ENCODE measurements at places on chromosomes 16 and 17.

GRCh38 chr16:64952177-64952576, 169.7 kb downstream of the CDH11 start:
- no peak for DNase-seq

DNA sequence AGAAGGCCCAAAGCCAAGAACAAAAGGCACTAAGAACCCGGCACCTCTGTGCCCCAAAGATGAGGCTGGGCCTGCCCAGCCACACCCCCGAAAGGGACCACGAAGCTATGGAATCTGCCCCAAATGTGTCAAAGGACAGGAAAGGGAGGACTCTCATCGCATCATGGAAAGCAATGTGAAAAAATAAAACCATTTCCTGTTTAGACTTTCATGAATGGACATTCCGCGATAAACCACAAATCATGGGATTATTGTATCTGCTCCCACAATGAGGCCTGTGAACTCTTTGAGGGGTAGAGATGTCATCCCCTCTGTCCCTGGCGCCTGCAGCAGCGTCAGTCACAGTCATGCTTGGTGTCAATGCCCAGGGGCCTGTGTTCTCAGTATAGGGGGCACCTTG, 135.0 kb downstream of the COPRS start:
- DNase-seq, result no peak

DNA sequence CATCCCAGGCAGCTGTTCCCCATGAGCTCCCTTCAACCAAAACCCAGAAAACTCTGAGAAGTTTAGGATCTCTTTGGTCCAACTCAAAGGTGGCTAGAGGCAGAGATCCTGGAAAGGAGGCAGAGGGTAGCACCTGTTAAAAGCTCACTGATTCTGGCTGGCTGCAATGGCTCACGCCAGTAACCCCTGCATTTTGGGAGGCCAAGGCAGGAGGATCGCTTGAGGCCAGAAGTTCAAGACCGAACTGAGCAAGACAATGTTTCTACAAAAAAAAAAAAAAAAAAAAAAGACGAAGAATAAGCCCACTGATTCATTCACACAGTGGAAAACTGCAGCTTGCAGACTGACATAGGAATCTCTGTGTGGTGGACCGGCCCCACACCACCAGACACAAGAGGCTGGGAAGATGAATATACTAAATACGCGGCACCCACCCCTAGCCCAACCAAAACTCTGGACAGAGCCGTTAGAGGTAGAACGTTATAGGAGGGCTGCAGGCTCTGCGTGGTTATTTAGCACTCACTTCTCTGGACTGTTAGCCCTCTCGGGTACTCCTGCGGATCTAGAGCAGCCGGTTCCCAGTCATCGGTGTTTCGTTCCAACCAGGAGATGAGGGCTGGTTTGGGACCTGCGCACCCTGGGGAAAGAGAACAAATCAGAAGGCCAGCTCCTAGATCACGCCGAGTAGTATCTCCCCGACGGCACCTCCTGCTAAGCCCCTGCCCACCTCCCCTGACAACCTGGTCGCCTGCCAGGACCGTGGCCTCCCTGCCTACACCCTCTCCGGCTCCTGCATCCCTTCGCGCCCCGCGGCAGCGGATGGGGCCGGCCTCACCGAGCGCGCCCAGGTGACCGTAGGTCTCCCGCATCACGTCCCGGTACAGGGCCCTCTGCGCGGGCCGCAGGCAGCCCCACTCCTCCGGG, 925 bp downstream of the ZNF689 start:
- no peak for DNase-seq

DNA sequence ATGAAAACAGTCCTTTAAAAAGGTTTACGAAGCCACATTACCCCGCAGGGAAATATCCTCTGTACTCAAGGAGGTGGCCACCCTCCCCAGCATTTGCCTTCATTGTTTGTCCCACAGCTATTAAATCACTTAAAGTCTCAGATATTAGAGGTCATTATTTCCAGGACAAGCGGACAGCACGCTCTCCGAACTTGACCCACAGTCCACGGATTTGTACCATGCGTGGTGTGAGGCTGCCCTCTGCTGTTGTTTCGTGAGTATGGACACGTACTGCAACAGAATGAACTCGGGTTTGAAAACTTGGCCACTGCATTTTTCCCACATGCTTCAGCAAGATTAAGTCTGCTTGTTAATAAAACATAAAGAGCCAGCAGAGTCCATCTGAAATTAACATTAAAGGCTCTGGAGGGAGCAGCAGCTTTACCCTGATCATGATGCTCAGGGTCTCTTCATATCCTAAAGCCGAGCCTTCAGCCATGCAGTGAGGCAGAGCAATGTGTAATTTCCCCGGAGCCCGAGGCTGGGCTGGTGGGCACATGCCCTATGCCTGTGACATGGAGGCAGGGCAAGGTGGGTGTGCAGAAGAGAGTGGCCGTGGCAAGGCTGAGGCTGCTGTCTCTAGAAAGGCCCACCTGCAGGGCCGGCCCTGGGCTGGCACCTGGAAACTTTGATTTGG, 19.7 kb downstream of the MEAK7 start:
- DNase-seq, result no peak

DNA sequence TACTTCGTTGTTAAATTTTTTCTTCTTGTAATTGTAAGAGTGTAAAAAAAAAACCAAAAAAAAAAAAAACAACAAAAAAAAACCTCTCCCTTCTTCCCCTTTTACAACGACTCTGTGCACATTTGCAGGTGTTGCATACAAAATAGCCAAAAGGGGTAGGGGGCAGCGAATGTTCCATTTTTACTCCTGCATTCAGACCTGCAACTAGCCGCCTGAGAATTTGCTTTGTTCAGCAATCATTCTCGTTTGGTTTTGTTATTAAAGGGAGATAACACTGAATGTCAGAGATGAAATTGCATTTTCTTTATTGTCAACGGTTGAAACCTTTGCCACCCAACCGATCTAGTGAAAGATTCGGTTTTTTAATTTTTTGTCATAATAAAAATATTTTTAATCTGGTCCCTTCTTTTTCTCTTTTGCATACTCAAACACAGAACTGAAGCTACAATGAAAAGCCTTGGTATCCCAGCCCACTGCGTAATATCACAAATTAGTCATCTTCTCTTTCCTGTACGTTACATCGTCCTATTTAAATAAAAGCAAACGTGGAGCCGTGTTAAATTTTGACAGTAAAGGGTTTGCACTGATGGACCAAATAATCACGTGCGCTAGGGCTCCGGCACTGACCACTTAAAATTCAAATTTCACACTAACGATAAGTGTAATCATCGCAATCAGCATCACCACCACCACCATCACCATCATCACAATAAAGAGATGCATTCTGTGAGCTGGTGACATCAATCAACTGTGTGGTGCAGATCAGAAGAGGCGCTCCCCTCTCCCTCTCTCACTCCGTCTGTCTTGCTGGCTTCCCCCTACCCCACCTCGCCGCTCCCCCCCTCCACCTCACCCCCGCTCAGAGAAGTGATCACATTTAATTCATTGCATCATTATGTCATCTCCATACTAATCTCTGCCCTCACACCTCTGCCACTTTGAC, 406.2 kb upstream of the PSMD7 start:
- no peak for DNase-seq

GRCh38 chr17:49316889-49317675, 45.0 kb downstream of the ZNF652 start:
- no peak for DNase-seq

DNA sequence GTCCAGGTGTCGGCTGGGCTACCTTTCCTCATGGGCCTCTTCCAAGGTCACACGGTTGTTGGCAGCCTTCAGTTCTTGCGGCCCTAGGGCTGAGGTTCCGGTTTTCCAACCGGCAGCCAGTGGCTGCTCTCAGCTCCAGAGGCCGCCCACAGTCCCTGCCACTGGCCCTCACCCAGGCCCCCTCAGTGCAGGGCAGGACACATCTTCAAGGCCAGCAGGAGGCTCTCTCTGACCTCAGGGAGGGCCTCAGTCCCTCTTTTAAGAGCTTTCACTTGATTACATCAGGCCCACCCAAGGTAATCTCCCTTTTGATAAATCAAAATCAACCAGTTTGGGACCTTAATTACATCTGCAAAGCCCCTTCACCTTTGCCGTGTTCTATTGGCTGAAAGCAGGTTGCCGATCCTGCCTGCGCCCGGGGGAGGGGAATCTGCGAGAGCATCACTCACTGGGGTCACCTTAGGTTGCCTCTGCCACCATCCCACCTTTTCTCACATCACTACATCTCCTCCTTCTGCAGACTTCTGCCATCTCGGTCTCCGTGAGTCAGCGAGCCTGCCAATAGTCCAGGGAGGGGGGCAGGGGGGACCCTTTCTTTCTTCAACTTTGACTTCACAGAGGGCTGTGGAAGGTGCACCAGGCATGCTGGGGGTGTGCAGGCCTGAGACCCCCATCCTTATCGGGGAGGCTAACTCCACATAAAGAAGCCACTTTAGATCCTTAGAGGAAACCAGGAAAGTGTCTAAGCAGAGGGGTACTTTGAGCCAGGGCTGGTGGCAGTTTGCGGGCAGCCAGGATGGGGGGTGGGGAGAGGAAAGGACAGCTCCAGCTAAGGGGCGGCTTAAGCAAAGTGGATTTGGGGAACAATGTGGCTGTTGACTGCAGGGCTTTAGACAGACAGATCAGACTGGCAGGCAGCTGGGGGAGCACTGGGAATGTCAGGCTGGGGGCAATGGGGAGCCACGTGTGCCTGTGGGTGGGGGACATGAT, 28.8 kb upstream of the NXPH3 start:
- no peak for DNase-seq

DNA sequence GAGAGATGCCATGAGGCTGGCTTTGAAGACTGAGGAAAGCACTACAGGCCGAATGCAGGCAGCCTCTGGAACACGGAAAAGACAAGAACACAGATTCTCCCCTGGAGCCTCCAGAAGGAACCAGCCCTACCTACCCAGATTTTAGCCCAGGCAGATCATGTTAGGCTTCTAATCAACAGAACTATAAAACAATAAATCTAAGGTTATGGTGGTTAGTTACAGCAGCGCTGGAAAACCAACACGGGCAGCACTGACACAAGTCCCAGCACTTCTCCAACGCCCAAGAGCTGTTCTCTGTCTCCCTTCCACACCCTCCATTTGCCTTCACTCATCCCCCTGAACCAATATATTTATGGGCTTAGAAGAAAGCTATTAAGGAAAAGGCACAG, 7.5 kb downstream of the ANKRD11 start:
- DNase-seq, result no peak

DNA sequence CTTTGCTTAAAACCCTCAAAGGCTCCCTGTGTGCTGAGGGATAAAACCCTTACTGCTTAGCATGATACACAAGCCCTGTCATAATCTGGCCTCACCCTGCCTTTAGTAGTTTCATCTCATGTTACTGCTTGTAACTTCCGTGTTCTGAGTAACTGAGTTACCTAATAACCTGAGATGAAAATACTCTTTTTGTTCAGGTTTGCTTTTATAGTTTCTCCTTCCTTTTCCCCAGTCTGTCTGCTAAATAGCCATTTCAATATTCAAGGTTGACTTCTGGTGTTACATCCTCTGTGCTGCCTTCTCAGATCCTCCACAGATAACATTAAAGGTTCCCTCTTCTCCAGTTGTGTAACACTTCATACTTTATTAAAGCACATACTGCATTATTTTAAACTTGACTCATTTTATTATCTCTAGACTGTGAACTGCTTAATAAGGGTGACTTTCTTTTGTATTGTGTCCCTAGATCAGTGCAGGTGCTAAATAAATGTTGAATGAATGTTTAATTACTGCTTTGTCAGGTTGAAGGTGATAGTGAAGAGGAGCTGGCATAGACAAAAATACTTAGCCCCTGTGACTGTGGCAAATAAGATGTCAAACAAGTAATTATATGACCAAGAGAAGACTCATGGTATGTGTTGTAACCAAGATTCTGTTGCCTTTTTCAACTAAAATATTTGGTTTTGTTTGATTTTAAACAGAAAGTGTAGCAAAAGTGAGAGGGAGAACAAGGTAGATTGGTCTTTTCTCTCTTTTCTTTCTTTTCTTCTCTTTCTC, 47.8 kb downstream of the NFAT5 start:
- no peak for DNase-seq

GRCh38 chr16:60741810-60742209, 1294.4 kb downstream of the CDH8 start:
- no peak for DNase-seq

GRCh38 chr17:13540546-13540945, 61.2 kb downstream of the HS3ST3A1 start:
- no peak for DNase-seq

DNA sequence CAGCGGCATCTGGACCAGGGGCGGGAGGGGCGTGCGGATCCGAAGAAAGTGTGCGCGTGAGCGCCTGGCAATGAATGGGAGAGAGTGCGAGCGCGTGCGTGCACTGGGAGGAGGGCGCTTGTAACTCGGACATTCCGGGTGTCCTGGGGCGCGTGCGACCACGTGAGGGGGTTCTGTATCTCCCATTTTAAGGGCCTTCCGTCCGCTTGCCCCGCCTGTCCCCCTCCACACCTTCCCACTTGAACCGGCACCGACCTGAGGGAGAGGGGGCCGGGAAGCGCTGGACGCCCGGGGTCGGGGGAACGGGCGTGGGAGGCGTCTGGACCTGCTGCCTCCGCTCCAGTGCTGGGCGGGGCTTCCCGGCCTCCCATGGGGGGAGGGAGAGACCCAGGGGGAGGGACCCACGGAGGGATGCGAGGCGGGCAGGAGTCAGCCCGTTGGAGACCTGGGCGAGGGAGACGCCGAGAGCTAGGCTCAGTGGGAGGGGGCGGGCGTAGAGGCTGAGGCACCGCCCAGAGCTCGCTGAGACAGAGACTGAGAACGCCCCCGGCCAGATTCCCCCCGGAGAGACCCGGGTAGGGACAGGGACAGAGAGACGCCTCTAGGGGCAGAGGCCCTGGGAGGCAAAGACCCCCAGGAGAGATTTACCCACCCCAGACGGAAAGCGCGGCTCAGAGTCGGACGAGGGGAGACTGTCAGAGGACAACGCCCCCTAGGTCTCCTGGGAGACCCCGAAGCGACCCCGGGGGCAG, at the start of gene KREMEN2:
Gene KREMEN2 (plus strand): TSS at position 553 of the 752 bp plus-strand sequence. CDS start 246 bp downstream, outside the sequence.
- peak; percentile 79 for DNase-seq

DNA sequence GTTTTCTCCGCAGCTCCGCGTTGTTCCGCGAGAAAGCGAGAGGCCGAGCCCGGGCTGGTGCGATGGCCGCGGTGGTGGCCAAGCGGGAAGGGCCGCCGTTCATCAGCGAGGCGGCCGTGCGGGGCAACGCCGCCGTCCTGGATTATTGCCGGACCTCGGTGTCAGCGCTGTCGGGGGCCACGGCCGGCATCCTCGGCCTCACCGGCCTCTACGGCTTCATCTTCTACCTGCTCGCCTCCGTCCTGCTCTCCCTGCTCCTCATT, 404 bp downstream of the EMC6 start:
- DNase-seq, result no peak

DNA sequence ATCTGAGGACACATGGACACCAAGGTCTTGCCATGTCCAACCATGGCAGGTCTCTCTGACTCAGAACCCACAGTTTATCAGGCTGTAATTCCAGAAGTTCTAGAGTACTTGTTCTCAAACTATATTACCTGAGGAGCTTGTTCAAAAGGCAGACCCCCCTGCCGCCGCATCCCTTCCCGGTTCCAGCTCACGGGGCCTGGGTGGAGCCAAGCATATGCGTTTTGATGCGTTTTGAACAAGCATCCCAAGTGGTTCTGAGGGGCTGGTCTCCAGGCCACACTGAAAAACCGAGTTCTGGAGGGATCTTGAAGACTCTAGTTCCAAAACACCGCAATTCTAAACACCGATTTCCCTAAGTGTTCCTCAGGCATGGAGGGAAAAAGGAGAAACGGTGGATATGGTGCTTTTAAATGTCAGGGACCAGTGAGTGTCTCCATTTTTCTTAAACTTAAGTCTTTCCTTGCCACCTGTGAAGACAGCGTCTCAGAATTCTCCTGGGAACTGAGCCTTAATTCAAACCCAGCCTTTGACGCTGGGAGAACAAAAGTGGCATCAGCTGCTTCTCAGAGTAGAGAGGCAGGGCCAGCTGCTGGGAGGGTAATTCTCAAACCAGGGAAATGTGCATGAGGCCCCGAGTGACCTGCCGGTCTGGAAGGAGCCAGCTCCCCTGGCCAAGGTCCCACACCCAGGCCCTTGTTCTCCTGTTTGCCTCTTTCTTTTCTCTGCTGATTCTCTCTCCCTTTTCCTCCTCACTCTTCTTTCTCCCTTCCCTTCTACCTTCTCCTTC, 84.4 kb upstream of the PLCG2 start:
- no peak for DNase-seq
